SHP77 treated with DMSO at 0.1 percent for 48 hours (cell line): ENCODE measurements at places on chromosomes 1 and 21.
A peak's percentile ranks its signal among the peaks of the same experiment; 100 is the strongest.

GRCh38 chr1:59194621-59195020 is 102.3 kb upstream of the FGGY start:
- DNase-seq, result no peak

- no peak for DNase-seq
Observed at GRCh38 chr1:27862671-27863537, 9.4 kb upstream of the THEMIS2 start.

DNA sequence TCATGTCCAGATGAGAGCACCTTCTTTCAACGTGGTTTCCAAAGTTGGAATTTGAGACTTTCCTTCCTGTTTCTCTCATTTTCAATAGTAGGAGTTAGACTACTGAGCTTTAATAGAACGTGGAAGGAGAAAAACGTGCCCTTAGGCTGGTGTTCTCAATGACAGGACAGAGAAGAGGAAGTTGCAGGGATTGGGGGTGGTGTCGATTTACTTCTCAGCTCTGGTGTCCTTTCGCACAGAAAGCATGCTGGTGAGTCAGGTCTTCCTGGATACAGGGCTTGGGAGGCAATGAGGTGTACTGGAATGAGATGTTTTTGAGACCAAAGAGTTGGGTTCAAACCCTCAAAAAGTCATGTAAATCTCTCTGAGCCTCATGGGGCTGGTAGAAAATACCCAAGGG is 67.1 kb downstream of the HIVEP3 start:
- DNase-seq, result no peak

- DNase-seq, result no peak
Observed at GRCh38 chr1:99919220-99919619, 50.6 kb upstream of the SLC35A3 start.

DNA sequence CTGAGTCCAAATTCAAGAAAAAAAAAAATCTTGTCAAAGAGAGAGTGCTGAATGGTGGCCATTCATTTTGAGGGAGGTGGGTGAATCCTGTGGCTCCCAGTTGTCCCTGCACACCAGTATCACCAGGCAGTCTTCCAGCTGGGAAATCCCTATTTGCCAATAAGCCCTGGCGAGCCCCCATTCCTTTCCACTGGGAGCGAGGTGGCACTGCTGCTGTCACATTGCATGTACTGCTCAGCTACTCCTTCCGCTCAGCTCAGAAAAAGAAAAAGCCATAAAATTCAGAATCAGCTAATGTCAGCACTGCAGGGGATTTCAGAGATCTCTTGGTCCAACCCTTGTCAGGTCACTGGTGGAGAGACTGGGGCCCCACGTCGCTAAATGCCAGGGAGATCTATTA is 298.5 kb downstream of the OMA1 start:
- no peak for DNase-seq

- no peak for DNase-seq
Observed at GRCh38 chr1:31238986-31239613, 587 bp downstream of the NKAIN1 start.

DNA sequence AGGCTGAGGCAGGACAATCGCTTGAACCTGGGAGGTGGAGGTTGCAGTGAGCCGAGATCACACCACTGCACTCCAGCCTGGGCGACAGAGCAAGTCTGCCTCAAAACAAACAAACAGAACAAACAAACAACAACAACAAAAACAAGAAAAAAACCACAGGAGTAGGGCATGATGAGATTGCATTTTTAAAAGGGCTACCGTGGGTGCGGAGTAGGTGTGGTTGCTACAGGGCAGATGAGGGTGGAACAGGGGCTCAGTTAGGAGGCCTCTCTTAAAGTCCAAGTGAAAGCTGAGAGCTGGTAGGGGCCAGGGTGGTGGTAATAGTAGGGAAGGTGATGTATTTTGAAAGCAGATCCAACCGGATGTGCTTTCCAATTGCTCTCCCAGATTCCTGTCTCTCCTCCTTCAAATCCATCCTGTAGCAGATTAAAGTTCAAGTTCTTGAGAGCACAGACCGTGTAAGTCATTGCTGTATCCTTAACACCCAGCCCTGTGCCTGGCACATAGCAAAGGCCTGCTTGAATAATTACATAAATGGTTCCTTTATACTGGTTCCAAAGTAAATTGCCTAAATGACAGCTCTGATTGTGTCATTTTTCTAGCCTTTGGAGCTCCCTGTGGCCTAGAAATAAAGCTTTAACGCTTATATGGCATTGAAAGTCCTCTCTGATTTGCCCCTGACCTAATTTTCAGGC is 4.2 kb upstream of the LINGO4 start:
- no peak for DNase-seq

- DNase-seq, result no peak
Observed at GRCh38 chr1:71039661-71040262, 7.9 kb downstream of the PTGER3 start.

GRCh38 chr1:234602334-234603220 is 7.4 kb downstream of the IRF2BP2 start:
- DNase-seq, result peak; percentile 46
